ENCODE measurements at places on chromosomes 12 and 14.

DNA sequence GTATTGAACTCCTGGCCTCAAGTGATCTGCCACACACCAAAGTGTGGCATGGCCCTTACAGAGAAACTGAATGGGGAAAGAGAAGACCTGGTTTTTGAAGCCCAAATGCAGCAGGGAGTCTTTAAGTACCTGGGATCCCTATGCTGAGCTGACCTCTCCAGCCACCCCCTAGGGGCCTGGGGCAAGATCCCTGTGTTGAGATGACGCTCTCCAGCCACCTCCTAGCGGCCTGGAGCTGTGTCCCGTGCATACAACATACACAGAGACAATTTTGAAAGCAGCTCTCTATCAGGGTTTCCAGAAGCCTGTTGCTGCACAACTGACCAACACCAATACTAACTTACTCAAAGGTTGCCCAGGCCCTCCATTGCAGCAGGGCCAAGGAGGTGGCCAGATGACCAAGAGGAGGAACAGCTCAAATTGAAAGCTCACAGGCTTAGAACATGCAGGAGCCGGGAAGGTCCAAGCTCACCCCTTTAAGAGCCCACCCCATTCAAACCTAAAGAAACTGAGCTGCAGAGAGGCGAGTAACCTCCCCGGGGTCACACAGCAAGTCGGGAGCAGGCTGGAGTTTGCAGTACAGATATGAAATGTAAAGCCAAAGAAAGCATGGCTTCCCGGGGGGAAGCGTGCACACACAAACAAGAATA, 31.5 kb downstream of the TTC7B start:
- DNase-seq = no peak

- no peak for DNase-seq
These were observed 134.6 kb downstream of the TMEM121 start for GRCh38 chr14:105660816-105661531.

GRCh38 chr12:27221625-27222387, 22.3 kb upstream of the STK38L start:
- no peak for DNase-seq

DNA sequence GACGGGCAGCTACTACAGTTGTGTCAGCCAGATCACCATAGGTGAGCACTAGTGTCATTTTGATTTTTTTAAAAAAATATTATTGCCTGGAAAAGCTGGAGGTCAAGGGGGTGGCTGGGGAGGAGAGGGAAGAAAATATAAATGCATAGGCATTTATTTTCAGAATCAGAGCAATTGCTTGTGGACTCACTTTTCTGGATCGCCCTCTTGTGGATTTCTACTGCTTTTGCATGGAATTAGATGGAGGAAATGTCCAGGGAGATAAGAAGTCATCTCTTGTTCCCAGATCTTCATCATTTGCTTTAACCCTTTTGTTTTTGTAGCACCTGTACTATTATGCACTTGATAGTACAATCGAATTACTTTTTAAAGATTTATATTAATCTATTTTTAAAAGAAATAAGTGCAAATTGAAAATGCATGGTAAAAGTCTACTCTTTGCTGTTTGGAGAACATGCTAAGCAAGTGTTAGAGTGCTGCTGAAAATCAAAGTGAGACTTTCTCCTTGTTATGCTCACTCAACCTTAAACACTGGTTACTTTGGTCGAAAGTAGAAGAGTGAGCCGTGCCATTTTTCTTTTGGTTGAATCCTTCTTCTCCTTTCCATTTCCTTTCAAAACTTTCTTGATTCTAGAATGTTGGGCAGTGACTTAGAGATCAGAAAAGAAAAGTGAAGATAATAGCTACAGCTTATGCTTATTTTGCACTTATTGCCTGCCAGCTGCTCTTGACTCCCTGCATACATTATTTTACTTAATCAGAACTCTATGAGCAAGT, 60.6 kb upstream of the ANO4 start:
- DNase-seq = peak; percentile 21

- DNase-seq = peak; percentile 20
These were observed 131.2 kb upstream of the FOXG1 start for GRCh38 chr14:28635387-28635786.

DNA sequence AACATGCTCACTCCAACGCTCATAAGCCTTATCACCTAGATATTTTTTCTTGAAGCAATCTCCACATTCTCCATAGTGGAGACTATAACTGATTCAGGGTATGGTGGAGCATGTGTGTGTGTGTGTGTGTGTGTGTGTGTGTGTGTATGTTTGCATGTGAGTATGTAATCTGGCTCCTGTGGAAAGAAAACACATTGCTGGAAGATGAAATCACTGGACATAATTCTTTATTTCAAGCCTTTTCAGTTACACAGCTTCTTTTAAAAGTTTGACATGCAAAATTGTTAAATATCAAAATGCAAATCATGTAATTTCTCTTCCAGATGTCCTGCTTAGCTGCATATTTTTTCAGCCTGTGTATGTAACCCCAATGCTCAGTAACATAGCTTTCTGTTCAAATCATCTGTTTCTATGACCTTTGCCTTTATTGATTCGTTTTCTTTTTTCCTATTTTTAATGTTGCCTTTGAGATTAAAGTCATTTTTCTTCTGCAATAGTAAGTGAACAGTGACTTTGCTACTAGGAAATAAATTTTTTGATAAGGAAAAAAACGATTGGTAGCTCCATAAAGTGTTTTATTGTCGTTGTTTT, 80.5 kb upstream of the BTG1 start:
- no peak for DNase-seq

DNA sequence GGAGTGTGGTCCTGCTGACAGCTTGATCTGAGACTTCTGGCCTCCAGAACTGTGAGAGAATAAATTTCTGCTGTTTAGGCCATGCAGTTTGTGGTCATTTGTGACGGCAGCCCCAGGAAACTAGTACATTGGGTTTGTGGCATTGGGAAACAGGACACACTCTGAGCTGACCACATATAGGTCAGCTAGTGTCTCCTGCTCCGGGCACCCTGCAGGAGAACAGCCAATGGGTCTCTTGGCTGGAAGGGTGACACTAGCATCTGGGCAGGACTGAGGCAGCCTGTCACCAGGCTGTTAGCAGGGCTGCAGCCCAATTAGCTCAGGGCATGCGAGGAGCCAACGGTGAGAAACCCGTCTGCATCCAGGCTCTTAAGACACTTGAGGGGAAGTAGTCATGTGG, 83.2 kb downstream of the PITPNM2 start:
- no peak for DNase-seq

DNA sequence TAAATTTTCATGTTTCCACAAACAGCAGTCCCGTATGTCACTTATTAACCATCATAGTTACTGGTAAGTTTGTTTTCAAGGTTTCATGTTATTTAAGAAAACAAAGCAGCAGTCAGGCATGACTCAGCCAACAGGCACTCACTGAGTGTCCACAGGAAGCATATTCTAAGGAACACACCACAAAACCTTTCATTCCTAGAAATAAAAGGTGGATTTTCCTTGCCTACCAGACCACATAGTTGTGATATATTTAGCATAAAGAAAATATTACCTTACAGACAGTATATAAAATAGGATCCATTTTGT, 143.3 kb upstream of the AVPR1A start:
- DNase-seq = no peak

GRCh38 chr12:38142974-38143373, 173.6 kb upstream of the ALG10B start:
- no peak for DNase-seq

DNA sequence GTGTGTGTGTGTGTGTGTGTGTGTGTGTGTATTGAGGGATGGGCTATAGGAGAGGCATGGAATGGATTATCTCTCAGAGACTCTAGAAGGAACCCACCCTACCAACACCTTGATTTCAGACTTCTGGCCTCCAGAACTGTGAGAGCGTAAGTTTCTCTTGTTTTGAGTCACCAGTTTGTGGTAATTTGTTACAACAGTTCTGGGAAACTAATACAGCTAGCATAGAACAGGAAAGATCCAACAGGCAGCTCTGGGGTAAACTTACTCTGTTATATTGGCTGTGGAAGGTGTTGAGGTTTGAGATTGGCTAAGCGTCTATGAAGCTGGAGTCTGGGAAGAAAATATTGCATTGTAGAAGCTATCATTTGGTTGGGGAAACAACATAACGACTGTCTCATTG, 334.3 kb downstream of the AACS start:
- no peak for DNase-seq

GRCh38 chr12:110102255-110102654, 21.9 kb upstream of the IFT81 start:
- peak; percentile 29 for DNase-seq

DNA sequence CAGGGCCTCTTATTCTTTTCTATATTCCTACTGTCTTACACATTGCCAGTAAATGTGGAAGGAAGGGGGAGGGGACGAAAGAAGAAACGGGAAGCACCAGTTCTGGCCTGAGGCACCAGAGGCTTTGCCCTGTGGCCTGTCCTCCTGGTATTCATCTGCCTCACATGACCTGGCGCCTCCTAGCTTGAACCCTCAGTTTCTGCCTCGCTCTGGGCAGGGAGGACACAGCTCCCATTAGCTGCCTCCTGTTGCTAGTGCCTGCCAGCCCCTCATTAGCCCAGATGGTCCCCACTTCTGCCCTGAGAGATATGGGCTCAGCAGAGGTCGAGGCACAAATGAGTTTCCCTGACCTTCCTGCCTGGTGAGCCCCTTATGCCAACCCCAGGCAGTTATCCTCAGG, 3.0 kb upstream of the PLEKHG6 start:
- DNase-seq = no peak

GRCh38 chr14:29601616-29602015, 326.0 kb downstream of the PRKD1 start:
- DNase-seq = no peak

DNA sequence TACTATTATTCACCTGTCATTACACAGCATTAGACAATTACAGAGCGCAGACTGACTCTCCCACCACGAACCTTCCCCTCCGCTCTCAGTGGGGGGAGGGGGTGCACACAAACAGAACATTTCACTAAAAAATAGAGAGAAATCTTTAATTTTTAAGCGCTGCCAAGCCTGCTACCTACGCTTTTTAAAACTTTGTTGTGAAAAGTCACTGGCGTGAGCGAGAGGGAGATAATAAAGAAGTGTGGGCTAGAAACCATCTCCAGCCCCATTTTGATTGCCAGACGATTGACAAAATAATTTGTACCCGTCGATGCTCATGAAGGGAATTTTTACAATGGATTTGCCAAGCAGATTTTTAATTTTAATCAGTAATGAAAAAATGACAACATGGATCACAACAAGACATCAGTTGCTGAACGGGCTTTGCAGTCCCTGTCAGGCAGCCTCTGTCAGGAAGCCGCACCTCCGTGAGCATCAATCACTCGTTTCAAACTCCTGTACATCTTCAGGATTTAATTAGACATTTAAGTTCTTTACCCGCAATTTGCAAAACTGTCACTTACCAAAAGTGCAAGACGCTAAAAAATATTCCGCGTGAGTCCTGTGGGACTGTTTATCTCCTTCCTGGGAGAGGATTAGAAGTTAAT, 209.1 kb downstream of the BCL11B start:
- DNase-seq = no peak

GRCh38 chr12:75720812-75721641, 209.6 kb upstream of the KRR1 start:
- peak; percentile 55 for DNase-seq

- no peak for DNase-seq
These were observed 25.6 kb upstream of the SLC2A3 start for GRCh38 chr12:7961395-7962178.

- DNase-seq = no peak
These were observed 256.7 kb upstream of the PLEKHG7 start for GRCh38 chr12:92446083-92446460.

GRCh38 chr12:81340910-81341309, 263.0 kb downstream of the ACSS3 start:
- DNase-seq = no peak

- no peak for DNase-seq
These were observed 75.5 kb downstream of the SLC8A3 start for GRCh38 chr14:70113211-70113610.

DNA sequence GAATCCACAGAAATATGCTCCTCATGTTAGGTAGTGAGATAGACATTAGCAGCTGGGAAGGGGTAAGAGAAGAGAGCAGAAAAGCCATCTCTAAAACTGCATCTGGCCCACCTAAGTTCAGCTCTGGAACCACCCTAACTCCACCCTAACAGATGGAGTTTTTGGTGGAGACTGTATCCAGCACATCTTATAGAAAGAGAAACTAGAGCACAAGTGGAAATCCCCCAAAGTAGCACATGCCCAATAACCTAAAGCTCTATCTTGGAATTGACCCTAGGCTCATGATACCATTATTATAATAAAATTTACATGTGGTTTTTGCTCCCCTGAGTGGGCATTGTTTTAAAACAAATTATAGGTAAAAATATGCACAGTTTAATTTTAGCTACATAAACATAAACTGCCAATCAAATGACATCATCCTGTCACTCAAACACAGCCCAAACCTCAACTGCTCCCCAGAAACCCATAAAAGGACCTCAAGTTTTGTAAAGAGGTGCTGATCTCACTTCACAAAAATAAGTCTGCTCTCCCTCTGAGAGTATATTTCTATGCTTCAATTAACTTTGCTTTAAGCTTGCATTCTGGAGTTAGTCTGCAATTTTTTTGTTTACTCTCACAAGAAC, 206.4 kb downstream of the PIK3C2G start:
- DNase-seq = no peak
